ENCODE measurements at places on chromosomes 13 and 19.
A peak's percentile ranks its signal among the peaks of the same experiment; 100 is the strongest.

DNA sequence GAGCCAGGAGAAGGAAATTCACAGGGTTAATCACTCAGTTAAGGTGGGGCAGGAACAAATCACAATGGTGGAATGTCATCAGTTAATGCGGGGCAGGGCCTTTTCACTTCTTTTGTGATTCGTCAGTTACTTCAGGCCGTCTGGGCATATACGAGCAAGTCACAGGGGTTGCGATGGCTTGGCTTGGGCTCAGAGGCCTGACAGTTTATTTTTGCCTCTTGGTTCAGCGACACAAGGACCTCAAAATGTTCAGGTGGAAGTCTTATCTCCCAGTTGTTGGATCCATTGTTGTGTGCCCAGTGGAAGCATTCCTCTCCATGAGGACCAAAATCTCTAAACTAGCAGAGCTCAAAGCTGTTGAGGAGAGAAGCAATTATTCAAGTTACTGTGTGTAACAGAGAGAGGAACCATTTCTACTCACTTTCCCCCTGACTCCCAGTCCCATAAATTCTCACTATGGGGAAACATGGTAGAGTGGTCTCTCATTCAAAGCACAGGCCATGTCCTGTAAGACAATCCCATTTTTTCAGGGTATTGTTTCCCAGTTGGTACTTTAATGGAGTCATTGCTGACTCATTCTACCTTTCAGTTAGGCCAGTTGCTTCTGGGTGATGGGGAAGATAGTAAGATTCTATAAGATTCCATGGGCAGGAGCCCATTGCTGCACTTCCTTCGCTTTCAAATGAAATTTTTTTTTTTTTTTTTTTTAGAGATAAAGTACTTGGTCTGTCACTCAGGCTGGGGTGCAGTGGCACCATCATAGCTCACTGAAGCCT lies 8.8 kb upstream of the COX7A1 start:
- no peaks in the 10 kb centered on the region for H3K27me3 ChIP-seq
- H3K4me3 ChIP-seq: no peak overlapping the region
- H3K36me3 ChIP-seq: no peaks in the 10 kb centered on the region
- no peak overlapping the region for H3K27ac ChIP-seq
- no peaks in the 10 kb centered on the region for H3K4me1 ChIP-seq

DNA sequence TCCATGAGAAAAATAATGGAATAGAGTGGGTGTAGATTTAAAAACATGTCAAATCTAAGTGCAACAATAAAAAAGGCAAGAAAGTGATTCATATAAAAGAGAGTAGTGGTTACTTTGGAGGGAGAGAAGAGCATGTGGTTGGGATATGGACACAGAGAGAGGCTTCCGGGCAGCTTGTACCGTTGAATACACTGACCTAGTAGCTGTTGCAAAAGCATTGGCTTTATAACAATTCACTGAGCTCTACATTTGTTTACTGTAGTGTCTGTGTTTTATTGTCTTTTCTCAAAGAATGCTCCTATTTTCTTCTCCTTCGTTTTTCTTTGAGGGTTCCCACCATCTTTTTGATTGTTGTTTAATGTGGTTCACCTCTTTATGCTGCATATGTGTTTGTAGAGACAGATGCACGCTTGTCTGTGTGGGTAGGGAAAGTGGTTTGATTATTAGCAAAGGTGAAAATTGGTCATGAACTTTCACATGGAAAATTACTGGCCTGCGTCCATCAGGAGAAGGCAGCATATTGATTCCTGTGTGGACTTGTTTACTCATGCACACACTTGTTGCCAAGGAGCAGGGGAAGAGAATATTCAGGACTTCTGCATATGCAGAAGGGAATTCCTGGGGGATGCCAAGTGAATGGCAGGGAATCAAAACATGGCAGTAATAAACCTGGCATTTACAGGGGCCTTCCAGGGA lies 29.9 kb upstream of the IRS2 start:
- H3K4me1 ChIP-seq: no peaks in the 10 kb centered on the region
- no peak for DNase-seq
- H3K27me3 ChIP-seq: no peaks in the 10 kb centered on the region
- H3K36me3 ChIP-seq: no peaks in the 10 kb centered on the region

- peaks cover 45% of the 10 kb centered on the region for H3K4me1 ChIP-seq
- peak overlapping the region; percentile 97 for H3K27ac ChIP-seq
- peaks cover 3% of the 10 kb centered on the region for H3K27me3 ChIP-seq
Observed at GRCh38 chr19:34254698-34255432, 511 bp downstream of the GARRE1 start.

- H3K4me1 ChIP-seq: no peaks in the 10 kb centered on the region
- H3K27ac ChIP-seq: no peak overlapping the region
- no peaks in the 10 kb centered on the region for H3K27me3 ChIP-seq
- DNase-seq: no peak
- no peak overlapping the region for H3K4me3 ChIP-seq
Observed at GRCh38 chr13:47454986-47455385, 546.1 kb downstream of the SUCLA2 start.

- H3K36me3 ChIP-seq: no peaks in the 10 kb centered on the region
- H3K27ac ChIP-seq: no peak overlapping the region
- DNase-seq: no peak
- no peak overlapping the region for H3K4me3 ChIP-seq
Observed at GRCh38 chr19:49949742-49950589, 11.0 kb downstream of the SIGLEC11 start.

DNA sequence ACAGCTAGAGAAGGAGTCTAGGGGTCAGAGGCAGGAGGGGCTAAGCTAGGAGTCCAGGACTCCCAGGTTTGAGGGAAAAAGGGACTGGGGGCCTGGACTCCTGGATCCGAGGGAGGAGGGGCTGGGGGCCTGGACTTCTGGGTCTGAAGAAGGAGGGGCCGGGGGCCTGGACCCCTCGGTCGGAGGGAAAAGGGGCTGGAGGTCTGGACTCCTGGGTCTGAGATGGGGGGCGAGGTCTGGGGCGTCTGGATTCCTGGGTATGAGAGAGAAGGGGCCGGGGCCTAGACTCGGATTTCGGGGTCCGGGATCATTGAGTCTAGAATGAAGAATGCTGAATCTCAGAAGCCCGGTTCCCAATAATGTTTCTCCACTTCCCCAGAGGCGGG lies 18.5 kb downstream of the BRSK1 start:
- DNase-seq: no peak
- peaks cover 3% of the 10 kb centered on the region for H3K36me3 ChIP-seq
- H3K27ac ChIP-seq: peak overlapping the region; percentile 10
- H3K4me1 ChIP-seq: peaks cover 11% of the 10 kb centered on the region

DNA sequence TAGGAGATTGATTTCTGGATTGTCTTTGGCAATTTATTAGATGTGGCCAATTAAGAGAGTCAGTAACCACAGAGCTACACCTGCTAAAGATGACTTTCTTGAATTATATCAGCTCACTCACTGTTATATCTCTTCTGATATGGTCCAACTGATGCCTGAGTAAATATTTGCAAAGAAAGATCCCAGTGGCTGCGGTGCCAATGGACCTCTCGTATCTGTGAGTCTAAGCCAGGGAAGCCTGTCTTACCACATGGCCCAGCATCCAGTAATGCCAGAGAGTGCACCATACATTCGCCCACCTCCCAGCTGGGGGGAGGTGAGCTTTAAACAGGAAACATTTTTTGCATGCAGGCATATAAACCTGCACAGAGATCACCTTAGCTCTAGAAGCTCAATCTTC lies 82.7 kb upstream of the SLC15A1 start:
- peaks cover 15% of the 10 kb centered on the region for H3K4me1 ChIP-seq
- H3K27me3 ChIP-seq: no peaks in the 10 kb centered on the region
- H3K36me3 ChIP-seq: peaks cover 8% of the 10 kb centered on the region
- no peak for DNase-seq

DNA sequence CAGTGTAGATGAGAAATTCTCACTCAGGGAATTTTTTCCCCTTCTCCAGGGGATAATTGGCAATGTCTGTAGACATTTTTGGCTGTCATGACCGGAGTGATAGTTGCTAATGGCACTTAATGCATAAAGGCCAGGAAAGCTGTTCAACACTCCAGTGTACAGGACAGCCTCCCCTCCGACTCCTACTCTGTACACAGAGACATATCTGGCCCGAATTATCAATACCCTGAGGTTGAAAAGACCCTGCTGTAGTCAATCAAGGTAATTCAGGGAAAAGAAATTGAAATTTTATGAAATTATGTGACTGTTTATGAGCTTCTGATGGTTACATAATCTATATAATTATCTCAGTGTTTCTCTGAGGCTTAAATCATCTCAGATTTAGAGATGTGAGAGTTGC lies 720.7 kb downstream of the OLFM4 start:
- no peak overlapping the region for H3K27ac ChIP-seq
- H3K4me3 ChIP-seq: no peak overlapping the region
- DNase-seq: no peak
- no peaks in the 10 kb centered on the region for H3K27me3 ChIP-seq

- no peaks in the 10 kb centered on the region for H3K27me3 ChIP-seq
- DNase-seq: no peak
- no peak overlapping the region for H3K4me3 ChIP-seq
- H3K27ac ChIP-seq: no peak overlapping the region
- H3K4me1 ChIP-seq: no peaks in the 10 kb centered on the region
Observed at GRCh38 chr13:57992416-57992815, 360.9 kb downstream of the PCDH17 start.

Data from esophagus muscularis mucosa (tissue), 4 donors.